ENCODE measurements at places on chromosomes 13 and 19.
A peak's percentile ranks its signal among the peaks of the same experiment; 100 is the strongest.

GRCh38 chr13:44549476-44549875 is 26.7 kb downstream of the TSC22D1 start:
- no peak for DNase-seq

GRCh38 chr19:47505506-47505905 is 9.4 kb downstream of the NAPA start:
- no peak for DNase-seq

GRCh38 chr13:45512098-45512496 is 47.4 kb downstream of the COG3 start:
- DNase-seq: no peak

DNA sequence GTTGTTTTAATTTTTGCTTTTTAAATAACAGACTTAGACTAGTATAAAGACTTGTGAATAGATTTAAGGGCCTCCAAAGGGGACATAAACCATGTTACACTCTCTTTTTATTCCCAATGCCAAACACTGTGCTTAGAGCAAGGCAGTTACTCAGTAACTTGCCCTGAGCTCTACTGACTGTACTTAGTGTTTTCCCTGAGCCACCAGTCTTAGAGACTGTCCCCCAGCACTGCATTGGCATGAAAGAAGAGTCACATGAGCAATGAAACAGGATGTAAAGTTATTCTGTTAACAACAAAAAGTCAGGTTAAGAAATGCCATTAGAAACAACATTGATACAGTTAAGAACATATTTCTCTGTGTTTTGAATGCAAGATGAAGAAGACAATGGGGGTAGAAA is 187.9 kb downstream of the TBC1D4 start:
- DNase-seq: no peak

DNA sequence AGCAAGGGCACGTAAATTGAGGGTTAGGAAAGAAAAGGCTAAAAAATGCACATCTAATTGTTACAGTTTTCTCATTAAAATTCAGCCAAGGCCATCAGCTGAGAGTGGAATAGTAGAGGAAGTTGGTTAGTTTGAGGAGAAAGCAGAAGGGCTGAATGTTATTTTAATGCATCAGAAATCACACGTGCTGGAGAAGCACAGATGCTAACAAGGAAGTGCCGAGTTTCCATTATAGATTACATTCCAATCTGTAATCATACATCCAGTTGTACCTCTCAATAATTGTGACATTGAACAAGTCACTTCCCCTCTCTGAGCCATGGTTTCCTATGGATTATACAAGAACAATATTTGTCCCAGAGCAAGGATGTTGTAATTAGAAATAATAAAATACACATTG is 25.1 kb downstream of the FPR3 start:
- no peak for DNase-seq

DNA sequence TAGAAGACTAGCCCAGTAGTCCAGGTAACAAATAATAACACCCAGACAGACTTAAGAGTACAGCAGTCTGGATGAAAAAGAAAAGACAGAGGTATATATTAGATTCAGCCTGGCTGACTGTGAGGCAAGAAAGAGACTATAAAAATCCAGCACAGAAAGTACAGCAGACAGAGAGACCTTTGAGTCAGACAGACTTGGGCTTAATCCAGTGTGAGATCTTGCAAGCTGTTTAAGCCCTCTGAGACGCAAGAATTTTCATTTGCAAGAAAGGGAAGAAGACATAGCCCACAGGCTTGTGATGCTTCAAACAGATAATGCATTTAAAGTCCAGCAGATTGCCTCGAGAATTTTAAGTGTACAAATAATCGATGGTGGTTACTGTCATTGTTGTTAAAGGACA is 471.4 kb downstream of the LIG4 start:
- DNase-seq: no peak

GRCh38 chr13:71617265-71617664 is 249.7 kb downstream of the DACH1 start:
- no peak for DNase-seq

DNA sequence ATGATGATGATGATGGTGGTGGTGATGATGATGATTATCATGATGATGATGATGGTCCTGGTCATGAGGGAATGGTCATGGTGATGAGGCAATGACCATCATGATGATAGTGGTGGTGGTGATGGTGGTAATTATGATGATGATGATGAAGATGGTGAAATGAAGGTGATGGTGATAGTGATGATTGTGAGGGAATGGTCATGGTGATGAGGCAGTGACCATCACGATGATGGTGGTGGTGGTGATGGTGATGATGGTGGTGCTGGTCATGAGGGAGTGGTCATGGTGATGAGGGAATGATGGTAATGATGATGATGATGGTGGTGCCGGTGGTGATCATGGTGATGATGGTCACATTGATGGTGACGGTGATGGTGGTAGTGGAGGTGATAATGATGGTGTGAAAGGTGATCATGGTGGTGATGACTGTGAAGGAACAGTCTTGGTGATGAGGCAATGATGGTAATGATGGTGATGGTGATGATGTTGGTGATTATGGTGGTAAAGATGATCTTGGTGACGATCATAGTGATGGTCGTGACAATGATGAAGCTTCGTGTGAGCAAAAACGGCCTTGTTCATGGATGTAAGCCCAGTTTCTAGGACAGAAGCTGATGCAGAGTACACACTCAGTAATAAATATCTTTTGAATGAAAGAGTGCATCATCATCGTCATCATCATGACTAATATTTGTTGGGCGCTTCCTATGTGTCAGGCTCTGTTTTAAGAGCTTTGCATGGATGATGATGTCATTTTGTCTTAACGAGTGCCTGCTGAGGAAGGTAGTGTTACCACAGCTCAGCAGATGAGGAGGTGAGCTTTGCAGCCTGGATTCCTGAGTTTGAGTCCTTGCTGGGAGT is 17.3 kb downstream of the SBK2 start:
- DNase-seq: no peak

- DNase-seq: no peak
These were observed 89.6 kb upstream of the ANKRD10 start for GRCh38 chr13:111004444-111004843.

DNA sequence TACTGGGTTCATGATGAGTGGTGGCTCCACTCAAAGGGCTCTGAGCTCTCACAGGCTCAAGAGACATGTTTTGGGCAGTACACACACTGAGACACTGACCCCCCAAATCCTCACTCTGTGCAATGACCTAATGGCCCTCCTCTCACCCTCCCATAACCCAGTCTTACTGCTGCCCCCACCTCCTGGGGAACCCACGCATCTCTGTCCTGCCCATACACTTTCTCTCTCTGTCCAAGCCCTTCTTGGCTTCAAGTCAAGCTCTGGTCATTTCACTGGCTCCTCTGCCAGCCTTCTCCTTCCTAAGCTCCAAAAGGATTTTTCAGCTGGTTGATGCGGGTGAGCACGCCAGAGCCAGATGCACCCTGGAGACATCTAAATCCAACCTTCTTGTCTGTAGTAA is 187.9 kb upstream of the TSHZ3 start:
- DNase-seq: no peak

GRCh38 chr13:96741779-96742178 is 252.5 kb downstream of the OXGR1 start:
- no peak for DNase-seq

- DNase-seq: no peak
These were observed 294.8 kb downstream of the KCNRG start for GRCh38 chr13:50309882-50310594.

GRCh38 chr19:57888107-57888559 is 704 bp downstream of the ZNF814 start:
- DNase-seq: no peak

- DNase-seq: no peak
These were observed 16.0 kb downstream of the IRGC start for GRCh38 chr19:43731846-43732245.

- no peak for DNase-seq
These were observed 256.4 kb downstream of the DLEU7 start for GRCh38 chr13:50587115-50587514.

DNA sequence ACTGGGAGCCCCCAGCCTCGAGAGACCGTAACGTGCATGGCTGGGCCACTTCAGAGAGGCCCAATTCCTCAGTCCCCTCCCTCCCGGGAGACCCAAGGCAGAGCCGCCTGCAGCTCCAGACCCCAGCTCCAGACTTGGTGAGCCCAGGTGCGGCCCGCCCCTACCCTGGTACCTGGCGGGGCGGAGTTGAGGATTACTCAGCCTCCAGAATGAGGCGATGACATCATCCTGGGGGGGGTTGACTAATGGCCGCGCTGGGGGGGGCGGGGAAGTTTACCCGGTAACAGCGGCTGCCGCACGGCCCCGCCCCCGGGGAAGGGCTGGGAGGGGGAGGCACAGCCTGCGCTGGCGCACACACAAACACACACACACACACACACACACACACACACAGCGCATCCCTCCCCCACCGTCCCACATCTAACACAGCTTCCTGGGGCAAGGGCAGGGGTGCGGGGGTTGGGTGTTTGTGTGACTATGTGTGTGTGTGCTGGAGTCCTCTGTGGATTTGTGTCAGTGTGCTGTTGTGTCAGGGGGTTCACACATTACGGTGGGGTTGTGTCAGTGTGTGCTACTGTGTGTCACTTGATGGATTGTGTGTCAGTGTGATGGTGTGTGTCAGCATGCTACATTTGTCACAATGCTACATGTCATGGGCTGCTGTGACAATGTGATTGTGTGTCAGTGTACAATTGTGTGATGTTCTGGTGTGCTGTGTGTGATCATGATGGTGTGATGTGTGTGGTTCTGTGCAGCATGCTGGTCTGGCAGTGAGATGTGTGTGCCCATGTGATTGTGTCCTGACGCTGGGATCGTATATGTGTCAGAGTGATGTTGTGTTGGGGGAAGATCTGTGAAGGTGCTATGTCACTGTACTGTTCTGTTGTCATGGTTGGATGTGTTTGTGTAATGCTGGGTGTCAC is 10.3 kb upstream of the BBC3 start:
- DNase-seq: peak; percentile 83

DNA sequence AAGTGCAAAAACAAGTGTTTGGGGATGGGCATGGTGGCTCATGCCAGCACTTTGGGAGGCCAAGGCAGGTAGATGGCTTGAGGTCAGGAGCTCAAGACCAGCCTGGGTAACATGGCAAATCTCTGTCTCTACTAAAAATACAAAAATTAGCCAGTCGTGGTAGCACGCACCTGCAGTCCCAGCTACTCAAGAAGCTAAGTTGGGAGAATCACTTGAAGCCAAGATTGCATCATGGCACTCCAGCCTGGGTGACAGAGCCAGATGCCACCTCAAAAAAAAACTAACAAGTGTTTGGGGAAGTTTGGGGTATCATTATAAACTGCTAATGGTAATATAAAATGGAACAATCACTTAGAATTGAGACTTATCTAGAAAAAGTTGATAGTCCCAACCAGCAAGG is 24.6 kb downstream of the XPO4 start:
- no peak for DNase-seq

- DNase-seq: peak; percentile 57
These were observed 5.0 kb downstream of the CLEC11A start for GRCh38 chr19:50728084-50728737.

DNA sequence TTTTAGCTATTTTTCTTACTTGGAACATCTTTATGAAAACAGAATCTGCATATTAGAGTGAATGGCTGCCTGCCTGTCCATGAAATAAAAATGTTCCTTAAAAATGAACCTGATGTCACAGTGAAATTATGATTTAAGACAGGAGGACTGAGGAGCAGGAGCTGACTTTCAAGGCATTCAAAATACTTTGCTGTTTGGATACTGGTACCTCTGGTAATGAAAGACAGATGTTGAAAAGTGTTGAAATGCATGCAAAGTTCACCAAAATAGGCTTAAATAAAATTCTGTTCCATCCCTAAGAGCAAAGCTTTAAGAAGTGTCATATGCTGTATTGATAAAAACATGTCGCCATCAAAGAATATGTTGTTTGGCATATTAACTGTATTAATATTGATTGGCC is 1.7 kb downstream of the ARHGEF7 start:
- no peak for DNase-seq

GRCh38 chr13:28136916-28137315 is 1.4 kb upstream of the PAN3 start:
- DNase-seq: no peak

- no peak for DNase-seq
These were observed 100.4 kb downstream of the ING1 start for GRCh38 chr13:110813646-110814624.

- DNase-seq: no peak
These were observed 382.7 kb downstream of the LIG4 start for GRCh38 chr13:107832500-107833100.

DNA sequence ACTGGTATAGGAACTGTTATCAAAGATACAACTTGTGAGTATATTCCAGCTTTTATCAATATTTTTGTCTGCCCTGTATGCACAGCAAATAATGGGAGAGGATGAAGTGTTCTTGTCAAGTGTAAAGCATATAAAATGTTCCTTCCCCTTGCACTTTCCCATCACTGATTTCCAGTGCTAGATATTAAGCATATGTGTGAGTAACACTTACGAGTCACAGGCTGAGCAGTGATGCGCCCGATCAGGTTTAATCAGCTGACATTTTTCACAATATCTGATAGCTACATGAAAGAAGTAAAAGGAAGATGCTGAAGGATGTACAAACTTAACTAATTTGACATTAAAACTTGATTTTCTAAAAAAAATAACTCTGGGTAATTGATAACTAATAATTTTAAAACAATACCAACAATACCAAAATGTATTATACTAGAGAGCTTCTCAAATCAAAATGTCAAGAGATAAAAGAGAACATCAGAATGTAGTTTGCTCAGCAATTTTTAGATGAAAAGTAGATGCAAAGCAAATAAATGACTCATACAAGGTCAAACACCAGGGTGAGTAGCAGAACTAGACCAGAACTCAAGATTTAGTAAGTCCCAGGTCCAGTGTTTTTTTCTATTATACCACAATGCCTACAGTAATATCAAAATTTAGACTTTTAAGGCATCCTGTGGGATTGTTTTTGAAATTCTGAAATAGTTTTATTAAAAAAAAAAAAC is 56.4 kb downstream of the ZDHHC20 start:
- DNase-seq: no peak

DNA sequence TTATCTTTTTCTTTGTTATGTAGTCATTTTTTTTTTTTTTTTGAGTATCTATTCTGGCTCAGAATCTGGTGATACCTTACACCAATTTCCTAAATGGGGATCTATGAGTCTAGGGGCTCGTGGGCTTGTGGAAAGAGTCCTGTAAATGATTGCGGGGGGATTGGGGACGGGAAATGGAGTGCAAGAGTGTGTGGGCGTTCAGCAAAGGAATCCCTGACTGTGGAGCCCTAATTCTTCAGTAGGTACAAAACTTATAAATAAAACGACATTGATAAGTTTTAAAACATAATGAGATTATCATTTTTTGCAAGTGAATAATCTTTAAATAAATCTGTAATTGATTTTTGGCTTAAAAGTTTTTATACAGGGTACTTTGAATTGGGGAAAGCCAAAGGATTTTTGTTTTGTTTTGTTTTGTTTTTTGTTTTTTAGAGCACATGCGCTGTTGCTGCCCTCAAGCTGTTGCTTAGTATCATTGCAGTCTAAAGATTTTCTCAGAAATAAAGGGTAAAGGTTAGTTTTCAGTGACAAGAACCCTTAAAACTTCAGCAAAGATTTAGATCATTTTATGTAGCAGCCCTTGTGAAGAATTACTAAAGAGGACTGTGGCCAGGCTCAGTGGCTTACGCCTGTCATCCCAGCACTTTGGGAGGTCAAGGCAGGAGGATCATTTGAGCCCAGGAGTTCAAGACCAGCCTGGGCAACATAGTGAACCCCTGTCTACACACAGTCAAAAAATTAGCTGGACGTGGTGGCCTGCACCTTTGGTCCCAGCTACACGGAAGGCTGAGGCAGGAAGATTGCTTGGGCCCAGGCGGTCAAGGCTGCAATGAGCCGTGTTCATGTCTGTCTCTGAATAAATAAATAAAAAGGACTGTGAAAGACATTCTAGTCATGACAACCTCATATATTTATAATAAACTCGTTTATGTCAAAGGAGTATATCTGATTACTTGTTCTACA is 1.7 kb downstream of the ERCC5 start:
- DNase-seq: no peak
